ENCODE measurements at places on chromosomes 11 and 22. TPM values are rescaled to one million over a fixed set of nuclear protein-coding genes. Genes with fewer than 3 reads are reported as not detected.

TPH1 gene
- 0.02 TPM for polyA plus RNA-seq

SYCE3 gene
- polyA plus RNA-seq, result 2.1 TPM

SCN4B gene
- 2.0 TPM for polyA plus RNA-seq

DDIAS gene
- polyA plus RNA-seq, result 4.4 TPM

GAS2 gene
- 0.72 TPM for polyA plus RNA-seq

ARL14EP gene
- polyA plus RNA-seq, result 11.2 TPM

OR8D4 gene
- not detected for polyA plus RNA-seq

DNA sequence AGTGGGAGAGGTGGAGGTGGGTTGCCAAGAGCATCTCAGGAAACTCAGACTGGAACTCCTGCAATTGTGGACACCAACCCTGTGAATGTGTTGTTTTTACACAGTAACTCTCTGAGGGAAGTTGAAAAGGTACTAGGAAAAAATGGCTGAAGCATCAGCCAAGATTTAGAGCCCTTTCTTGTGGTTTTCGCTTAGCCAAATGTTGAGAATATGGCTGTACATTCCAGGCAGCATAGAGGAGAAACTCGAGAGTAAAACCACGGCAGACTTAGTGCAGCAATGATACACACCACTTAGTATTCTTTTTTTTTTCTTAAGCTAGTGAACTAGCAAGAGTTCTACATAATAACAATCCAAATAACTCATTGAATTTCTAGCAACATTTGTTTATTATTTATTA lies 309.7 kb upstream of the MTNR1B start:
- DNase-seq, result no peak

DNA sequence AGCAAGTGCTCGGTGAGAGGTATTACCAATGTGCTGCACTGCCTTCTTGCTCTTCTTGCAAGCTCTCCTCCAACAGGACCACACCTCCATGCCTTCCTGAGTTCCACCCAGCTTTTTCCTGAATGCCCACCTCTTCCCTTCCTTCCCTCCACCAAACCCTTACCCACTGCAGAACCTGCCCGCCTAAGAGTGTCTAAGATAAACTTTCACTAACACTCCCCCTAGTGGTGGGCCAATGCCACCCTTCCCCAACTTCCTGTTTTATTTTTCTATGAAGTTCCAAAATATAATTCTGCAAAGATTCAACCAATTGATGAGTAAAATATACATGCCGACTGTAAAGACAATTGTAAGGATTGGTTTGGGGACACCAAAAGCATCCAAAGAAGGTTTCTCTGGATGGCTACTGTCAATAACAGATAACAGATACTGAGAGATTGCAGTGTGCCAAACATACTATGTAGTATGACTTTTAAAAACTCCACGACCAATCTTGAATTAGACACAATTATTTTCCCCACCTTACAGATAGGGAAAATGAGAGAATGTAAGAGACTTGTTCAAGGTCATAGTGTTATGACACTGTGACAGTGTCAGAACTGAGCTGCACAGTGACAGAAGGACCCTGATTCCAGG lies 38.6 kb upstream of the BMAL1 start:
- DNase-seq, result peak; percentile 32

- DNase-seq, result no peak
Measured at GRCh38 chr11:19954899-19955298, 205.4 kb downstream of the DBX1 start.

DNA sequence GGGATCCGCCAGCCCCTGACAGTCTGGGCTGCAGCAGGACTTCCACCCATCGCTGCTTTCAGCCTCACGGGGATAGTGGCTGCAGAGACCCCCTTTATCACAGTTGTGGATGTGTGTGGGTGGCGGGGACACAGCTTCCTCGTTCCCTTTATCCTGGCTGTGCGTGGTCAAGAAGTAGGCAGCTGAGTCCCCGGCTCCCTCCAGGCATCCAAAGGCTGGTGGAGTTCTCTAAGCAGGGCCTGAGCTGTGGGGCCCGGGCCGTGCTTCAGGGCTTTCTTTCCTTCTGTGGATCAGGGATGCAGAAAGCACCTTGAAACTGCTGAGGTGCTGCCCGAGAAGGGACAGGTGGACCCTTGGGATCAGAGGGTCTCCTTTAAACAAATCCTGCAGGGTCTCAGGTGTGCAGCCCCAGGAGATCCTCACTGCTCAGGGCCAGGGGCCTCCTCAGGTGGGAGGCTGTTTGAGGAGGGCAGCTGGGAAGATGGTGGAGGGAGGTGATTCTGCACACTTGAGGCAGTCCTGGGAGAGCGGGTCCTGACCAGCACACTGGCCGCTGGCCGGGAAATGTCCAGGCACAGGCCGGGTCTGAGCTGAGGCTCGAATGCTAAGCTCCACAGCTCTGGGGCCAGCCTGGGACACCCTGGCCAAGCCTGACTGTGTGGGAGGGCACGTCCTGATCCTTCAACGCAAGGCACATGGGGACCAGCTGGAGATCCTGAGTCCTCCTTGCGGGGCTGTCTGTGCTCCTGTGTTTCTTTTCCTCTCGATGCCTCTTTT lies 1024.3 kb downstream of the BRD1 start:
- DNase-seq, result no peak

GRCh38 chr11:17145972-17146371 lies 61.8 kb downstream of the PIK3C2A start:
- no peak for DNase-seq

DNA sequence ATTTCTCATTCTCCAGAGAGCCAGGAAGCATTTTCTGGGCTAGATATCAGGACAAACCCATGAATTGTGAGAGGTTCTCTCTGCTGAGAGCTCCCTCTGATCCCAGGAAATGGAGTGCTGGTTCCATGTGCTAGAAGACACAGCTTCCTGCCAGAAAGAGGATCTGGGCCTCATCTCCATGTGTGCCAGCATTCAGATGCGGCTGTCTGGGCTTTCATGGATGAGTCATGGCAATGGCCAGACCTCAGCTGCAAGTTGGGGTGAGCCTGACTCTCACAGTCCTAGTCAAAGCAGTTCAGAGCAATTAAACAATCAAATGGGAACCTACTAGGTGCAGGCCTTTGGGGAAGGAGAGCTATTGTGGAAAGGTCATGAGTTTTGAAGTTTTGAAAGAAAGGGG lies 82.3 kb upstream of the EED start:
- DNase-seq, result no peak

DNA sequence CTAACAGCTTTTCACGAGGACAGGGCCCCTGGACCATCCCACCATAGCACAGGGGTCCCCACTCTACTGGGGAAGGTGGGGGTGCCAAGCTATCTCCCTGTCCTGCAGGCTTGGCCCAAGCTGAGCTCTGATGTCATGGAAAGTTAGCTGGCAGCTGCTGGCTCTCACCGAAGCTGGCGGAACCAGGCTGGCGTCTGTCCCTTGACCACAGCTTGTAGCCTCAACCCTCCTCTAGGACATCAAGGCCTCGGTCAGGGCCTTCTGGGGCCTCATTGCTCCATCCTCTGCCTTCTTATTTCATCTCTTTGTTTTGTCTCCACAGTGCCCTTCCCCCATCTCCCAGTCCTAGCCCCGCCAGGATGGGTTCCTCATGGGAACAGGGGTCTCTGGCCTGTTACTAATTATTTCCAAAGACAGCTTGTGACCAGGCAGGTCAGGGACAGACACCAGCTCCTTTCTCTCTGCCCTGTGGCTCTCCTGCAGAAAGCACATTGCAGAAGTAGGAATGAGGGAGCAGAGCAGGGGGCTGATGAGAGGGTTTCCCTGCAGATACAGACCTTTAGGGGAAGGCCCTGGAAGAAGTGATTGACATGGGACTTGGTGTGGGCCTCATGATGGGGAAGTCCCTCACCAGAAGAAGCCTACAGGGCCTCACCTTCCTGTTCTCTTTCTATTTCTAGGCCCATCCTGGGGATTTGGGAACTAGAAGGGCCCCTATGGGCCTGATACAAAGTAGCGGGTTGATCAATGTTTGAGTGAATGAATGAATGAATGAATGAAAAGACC lies 97.5 kb upstream of the ALX4 start:
- no peak for DNase-seq

DNA sequence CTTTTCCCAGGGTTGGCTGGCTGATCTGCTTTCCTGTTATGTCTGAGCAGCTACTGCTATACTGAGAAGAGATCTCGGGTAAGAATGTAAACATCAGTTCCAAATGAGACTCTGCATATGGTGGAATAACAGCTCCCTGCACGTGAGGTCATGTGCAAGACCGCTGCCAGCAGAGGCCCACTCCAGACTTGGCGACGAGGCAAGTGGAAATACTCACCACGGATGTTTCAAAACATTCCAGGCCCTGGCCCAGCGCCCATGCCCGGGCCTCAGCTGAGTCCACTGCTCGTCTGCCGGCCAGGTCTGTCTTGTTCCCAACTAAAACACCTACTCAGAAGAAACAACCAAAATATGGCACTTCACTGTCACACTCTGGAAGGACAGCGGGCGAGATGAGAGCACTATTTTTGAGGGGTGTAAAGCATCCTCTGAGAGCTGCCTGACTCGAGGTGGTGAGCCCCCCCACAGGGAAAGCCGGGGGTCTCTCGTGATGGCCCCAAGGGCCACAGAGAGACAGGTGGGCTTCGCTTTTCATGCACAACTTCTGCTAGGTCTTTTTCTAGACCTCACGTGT lies 13.1 kb downstream of the IFT27 start:
- DNase-seq, result no peak

DNA sequence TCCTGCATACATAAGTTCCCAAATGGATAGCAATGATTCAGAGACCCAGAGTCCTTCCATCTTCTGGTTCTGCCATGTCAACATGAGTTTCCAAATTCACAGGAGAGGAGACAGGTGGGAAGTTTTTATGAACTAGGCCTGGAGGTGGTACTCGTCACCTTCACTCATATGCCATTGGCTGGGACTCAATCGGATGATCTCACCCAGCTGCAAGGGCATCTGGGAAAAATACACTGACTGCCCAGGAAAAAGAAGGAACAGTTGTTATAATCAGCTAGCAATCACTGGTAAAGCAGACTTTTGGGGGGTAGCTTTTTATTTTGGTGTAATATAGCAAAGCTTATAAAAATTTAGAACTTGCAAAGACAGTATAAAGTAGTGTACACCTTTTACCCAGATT lies 83.9 kb downstream of the OTOG start:
- DNase-seq, result no peak

DNA sequence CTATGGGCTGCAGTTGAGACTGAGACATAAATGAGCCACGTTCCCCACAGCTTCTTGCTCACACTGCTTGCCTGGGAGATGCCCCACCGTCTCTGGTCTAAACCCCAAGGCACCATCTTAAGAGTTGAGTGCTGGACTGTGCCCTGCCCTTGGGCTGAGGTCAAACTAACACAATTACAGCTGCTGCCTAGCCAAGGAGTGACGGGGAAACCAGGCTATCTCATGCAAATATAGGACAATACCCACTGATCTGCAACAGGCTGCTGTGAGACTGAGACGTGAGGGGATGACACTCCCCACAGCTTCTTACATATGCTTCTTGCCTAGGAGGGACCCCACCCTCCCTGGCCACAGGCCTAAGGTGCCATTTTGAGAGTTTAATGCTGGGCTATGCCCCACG lies 7.8 kb upstream of the MS4A8 start:
- no peak for DNase-seq

GRCh38 chr22:37456346-37456745 lies 29.1 kb upstream of the ELFN2 start:
- no peak for DNase-seq

- no peak for DNase-seq
Measured at GRCh38 chr22:30201945-30202344, 44.6 kb downstream of the LIF start.

DNA sequence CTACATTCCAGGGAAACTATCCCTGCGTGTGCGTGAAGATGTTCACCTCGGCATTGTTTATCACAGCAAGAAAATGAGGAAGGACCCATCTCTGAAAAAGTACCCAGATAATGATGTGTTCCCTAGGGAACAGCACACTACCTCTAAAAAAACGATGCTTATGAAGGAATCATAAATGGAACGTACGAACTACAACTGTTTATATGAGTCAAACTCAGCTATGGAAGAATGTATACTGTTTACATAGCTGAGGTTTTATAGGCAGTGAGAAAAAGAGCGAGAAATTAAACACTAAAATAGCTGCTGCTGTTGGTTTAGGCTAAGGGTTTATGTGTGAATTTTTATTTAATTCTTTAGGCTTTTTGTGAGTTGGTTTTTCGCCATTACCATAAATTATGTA lies 48.9 kb downstream of the APOL1 start:
- no peak for DNase-seq

- DNase-seq, result no peak
Measured at GRCh38 chr11:128928400-128928799, 14.3 kb downstream of the TP53AIP1 start.

DNA sequence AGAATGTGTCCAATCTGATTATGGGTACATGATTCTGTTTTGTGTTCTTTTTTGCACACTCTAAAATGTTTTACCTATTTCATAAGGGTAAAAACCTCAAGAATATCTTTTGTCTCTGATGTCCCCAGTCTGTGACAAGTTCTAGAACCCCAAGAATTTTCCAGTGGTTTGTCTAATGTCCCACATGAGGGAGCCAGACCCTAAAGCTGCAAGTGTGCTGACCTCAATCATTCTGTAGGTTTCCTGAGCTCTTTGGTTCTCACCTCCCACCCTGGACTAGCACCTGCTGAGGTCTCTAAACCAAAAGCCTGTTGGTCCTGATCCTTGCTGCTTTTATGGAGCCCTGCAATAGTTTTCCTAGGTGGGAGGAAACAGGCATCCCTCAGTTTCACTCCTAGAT lies 149.8 kb upstream of the MPPED2 start:
- DNase-seq, result no peak

DNA sequence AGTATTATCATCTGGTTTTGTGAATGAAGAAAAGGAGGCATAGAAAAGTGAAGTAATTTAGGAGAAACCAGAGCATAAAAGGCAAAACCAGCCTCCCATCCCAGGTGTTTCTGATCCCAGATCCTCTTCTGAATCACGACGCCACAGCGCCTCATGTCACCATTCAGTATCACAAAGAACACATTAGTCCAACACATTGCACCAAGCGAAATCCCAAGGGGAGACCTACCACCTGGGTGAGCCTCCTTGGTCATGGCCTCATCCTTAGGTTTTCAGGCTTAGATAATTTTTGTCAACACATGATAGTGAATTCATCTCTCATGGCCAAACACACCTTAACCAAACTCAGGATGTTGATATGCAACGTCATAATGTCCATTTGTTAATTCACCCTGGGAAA lies 181.5 kb upstream of the SORL1-AS1 start:
- no peak for DNase-seq

DNA sequence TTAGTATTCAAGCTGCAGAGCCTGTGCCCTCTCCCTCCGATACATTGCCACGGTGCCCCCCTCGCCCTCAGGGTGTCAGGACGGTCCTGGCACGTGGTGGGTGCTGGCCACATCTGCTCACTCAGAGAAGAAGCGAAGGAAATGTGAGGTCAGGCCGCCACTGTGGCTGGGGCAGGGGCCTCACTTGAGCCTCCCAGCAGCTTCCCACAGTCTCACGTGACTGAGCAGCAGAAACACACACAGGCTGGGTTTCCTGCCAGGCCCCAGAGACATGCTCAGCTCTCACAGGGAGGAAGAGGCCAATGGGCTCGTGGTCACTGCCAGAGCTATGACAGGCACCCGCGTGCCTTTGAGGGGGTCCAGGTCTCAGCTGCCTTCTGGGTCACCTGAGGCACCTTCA lies 37.9 kb upstream of the PRR5 start:
- DNase-seq, result peak; percentile 52
